MG63 (cell line): ENCODE measurements at places on chromosomes 3 and 15. TPM values are rescaled to one million over a fixed set of nuclear protein-coding genes. Genes with fewer than 3 reads are reported as not detected.

DNA sequence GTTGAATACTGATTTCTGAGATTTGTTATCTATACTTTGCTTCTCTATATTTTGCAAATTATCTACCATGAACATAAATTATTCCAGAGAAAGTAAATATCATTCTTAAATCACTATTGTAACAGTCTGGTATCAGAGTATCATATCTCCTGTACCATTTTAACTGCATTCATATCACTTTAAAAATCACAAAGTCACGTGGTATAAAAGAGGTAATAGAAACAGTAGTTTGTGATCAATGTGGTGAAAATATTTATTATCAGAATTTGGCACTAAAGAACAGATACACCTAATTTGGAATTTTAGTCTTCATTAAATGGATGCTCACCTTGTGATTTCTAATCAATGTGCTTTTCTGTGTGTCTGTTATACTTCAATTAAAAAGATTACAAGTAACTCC is 47.8 kb downstream of the P3H2 start:
- no peak for DNase-seq

DNA sequence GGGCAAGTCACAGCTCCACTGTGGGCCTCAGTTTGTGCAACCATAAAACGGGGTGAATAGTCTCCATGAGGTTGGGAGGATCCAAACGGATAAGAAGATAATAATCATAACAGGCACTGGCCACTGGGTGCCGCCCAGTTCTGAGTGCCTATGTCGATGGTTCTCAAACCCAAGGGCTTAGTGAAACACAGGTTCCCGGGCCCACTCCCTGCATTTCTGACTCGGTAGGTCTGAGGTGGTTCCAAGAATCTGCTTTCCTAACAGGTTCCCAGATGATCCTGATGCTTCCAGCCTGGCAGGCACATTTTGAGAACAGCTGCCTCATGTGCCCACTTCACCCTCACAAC is 21.2 kb downstream of the ALS2CL start:
- no peak for DNase-seq

DNA sequence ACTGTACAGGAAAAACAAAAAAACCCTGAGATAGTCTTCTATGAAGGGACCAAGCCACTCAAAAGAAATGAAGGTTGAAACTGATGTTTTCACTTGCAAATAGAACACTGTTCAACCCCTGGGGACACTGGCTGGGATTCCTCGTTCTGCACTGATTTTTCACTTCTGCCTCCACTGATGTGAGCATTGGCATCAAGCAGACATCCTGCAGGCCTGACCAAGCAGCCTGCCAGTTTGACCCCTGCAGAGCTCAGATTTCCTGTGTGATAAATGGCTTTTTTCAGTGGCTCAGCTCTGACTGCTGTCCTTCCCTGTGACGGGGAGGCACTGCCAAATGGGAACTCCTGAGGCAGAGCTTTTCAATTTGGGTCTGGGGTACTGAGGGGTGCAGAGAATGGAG is 50.0 kb downstream of the RASGRP1 start:
- DNase-seq: no peak

GRCh38 chr3:128439226-128439625 is 27.5 kb downstream of the DNAJB8 start:
- peak; percentile 82 for DNase-seq

Gene ABCC5
- total RNA-seq: 6.6 and 7.9 TPM in 2 replicates

DNA sequence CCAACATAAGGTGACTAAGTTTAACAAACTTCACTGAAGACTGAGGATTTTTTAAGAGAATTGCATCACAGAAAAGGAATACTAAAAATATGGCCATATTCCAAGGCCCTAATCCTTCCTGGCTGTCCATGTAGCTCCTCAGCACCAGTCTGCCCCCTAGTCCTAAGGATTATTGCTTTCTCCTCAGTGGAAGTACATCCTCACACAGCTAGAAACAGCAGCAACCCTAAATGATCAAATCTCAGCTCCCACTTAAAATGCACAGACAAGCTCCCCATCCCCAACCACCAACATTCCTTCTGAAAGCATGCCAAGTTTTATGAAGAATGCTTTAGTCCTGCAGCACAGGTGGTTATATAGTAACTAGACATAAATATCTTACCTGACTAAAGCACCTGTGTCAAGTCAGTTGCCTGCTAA is 14.7 kb downstream of the ST3GAL6 start:
- peak; percentile 30 for DNase-seq
